Dermis blood vessel endothelial cell (primary cell): ENCODE measurements at places on chromosomes 4 and X. TPM values are rescaled to one million over a fixed set of nuclear protein-coding genes. Genes with fewer than 3 reads are reported as not detected.

The FAM114A1 gene
- total RNA-seq, result 141 and 167 TPM in 2 replicates

The CDKL2 gene
- total RNA-seq, result 0.14 and 0.34 TPM in 2 replicates

The MAGEA3 gene
- total RNA-seq, result not detected in 2 replicates

The STATH gene
- not detected in 2 replicates for total RNA-seq

The NXF2B gene
- total RNA-seq, result not detected in 2 replicates

The PALLD gene
- 15.7 and 33.1 TPM in 2 replicates for total RNA-seq

The STARD8 gene
- 21.6 and 46.4 TPM in 2 replicates for total RNA-seq

The CLIC2 gene
- 19.2 and 23.6 TPM in 2 replicates for total RNA-seq

GRCh38 chr4:70589785-70590184 is 2.3 kb upstream of the AMBN start:
- no peak for DNase-seq

DNA sequence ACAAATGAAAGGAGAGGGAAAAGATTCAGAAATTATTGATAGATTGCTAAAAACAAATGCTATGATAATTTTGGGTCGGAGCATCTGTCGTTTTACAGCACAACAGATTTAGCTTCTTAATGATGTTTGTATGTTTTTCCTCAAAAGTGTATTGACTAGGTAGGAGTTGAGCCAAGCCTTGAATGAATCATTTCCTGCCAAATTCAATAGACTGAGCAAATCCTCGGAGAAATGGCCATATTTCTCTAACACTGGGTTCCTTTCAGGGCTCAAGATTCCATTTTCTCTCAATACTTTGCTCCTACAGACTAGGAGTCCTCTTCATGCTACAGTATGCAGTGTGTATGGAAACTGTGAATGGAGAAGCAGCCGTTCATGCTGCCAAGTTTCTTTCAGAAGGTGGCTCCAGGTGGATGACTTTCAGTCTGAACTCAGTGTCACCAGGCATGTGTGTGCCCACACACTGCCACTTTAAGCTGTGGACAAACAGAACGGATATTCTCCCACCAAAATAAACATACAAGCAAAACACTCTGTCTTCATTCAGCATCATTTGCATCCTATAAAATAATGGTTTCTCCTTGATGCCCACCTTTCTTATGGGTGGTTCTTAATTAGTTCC is 146.0 kb downstream of the TBL1X start:
- peak; percentile 62 for DNase-seq

DNA sequence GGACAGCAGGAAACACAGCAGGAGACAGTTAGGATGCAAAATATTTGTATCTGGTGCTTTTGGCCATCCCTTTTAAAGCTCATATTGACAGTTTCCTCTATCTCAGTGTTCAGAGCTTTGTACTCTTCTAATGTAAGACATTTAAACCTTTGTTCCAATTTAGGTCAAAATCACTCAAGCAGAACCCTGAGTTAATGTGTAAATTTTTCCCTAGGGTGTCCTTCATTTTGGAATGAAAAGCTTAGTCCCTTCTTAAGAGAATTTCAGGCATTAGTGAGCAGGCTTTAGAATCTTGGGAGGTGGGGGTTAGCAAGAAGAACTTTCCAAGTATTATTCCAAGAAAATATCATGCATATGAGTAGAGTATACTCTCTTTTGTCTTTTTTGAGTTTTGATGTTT is 188.7 kb downstream of the GBA3 start:
- DNase-seq, result no peak

DNA sequence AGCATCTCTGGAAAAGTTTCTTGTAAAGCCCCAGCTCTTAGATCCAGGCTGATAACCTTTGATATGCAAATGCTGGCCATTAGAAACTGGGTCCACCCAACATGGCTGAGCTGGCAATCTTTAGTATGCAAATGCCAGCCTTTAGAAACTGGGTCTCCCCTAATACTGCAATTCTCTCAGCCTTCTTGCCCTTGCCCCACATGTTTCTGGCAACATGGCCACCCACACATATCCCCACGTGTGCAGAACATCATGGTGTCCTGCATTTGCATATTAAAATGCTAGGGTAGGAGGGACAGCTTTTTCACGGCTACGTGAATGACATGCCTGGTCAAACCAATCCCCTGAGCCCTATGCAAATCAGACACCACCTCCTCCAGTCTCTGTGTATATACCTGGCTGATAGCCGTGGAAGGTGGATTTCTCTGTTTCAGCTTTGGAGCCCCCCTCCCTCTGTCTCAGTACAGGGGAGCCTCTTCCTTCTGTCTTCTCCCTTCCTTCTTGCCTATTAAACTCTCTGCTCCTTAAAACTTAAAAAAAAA is 344.0 kb upstream of the NWD2 start:
- no peak for DNase-seq

DNA sequence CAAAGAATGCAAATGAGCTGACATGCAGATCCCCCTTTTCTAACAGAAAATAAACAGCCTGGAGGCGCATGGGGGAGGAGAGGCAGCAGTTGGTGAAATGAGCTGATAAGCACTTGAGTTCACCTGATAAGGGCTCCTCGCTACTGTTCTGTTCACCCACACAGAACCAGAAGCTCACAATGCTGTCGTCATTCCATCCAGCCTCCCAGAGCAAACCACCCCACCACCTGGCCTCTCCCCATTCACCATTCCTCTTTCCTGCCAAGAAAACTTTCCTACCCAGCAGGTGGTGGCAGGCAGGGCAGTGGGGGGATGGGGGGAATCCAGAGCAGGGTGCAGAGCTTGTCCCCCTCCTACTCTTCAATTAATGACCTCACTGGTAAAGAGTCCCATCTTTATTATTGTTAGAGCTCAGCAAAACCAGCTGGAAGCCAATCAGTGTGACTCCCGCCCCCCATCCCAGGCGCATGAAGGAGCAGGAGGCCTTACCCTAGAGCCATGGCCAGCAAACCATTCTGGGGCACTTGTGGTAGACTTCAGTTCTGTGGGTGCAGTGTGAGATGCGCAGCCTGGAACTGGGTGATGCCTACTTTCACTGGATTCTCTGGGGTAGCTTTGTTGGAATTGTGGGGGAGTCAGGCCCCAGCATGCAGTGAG is 350.3 kb downstream of the ZIC3 start:
- no peak for DNase-seq

- no peak for DNase-seq
These were observed 11.9 kb downstream of the STARD8 start for GRCh38 chrX:68659385-68659784.

DNA sequence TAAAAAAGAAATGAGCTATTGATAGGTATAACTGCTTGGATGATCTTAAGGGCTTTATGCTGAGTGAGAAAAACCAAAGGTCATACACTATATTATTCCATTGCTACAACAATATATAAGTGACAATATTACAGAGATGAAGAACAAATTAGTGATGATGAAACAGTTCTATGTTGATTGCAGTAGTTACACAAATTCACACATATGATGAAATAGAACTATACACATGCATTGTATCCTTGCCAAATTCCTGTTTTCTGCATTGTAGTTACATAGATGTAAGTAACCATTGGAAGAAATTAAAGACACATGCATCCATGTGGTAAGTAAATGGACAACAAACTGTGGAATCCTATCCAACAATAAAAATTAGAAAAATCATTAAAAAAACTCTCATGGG is 76.5 kb downstream of the CENPC start:
- DNase-seq, result no peak

GRCh38 chrX:68634649-68635227 is 12.7 kb upstream of the STARD8 start:
- no peak for DNase-seq

GRCh38 chr4:156391325-156391653 is 437.6 kb upstream of the CTSO start:
- no peak for DNase-seq

GRCh38 chr4:25065431-25065858 is 34.7 kb upstream of the LGI2 start:
- DNase-seq, result no peak

- DNase-seq, result no peak
These were observed 37.0 kb downstream of the NOP14 start for GRCh38 chr4:2925931-2926860.

DNA sequence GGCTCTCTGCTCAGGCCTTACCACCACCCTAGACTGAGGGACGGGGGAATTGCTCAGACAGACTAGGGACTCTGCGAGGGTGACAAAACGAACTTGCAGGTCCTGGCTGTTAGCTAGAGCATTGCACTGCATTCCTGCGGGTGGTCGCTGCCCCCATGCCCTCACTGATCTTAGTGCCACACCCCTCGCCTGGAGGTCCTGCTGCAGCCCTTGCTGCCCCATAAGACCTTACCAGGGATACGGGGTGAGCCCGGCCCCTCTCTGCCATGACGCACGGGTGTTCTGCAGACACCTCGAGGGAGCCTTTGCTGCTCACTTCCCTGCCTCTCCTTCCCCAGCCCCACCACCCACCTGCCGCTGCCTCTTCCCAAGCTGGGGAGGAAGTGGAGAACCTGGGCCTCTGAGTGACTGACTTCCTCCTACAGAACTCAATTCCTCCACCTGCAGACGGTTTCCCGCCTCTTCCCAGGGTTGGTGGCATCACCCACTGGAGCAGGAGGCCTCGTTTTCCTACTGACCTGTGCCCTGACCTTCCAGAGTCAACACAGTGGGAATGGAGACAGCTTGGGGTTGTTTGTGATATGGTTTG is 19.8 kb upstream of the TBC1D14 start:
- no peak for DNase-seq

GRCh38 chrX:77276742-77277141 is 170.4 kb upstream of the FGF16 start:
- no peak for DNase-seq

GRCh38 chr4:17554568-17554967 is 22.4 kb upstream of the LAP3 start:
- no peak for DNase-seq

DNA sequence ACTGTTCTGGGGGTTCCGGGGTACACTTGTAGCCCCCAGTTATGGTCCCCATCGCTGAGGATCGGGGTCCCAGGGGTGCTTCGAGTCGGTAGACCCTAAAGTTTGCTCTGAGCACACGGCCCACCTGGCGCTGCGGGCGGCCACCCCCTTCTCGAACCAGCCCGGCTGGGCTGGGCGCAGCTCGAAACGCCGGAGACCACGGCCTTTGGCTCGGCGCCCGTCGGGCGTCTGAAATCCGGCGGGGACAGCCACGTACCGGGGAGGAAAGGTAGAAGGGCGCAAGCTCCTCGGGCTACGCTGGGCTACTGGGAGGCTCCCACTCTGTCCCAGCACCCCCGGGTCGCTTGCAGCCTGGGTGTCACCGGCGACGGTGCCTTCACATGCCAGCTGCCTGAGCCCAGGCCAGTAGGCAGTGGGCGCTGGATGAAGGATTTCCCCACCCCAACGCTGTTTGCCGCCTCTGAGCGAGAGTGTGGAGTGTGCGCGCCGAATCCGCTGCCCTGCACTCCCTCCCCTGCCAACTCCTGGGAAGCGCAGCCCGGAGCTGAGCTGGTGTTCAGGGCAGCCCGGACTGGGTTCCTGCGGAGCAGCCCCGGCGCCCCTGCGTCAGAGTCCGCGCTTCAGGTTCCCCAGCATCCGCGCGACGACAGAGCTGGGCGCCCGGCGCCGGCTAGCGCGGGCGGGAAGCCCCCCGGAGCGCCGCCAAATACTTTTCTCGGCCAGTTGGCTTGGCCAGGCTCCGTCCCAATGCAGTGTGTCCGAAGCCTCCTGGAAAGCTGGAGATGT is 637 bp downstream of the MAMLD1 start:
- peak; percentile 66 for DNase-seq

DNA sequence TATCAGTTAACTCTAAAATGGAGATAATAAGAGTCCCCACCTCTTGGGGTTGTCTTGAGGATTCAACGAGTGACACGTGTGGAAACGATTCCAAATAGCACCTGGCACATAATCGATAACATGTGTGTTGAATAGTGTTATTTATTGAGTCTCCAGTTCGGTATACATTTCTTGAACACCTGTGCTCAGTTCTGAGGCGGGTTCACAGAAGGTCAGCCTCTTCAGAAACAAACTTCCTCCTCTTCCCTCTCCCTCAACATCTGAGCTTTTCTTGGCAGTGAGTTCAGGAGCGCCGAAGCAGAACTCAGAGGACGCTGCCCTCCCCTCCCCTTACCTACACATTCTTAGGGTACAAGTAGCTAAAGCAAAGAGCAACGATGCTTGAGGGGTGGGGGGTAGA is 934 bp downstream of the PDHA1 start:
- DNase-seq, result peak; percentile 10

GRCh38 chr4:154039435-154040343 is 250.8 kb upstream of the SFRP2 start:
- DNase-seq, result no peak

- DNase-seq, result peak; percentile 16
These were observed 115.6 kb downstream of the SPANXA1 start for GRCh38 chrX:141468940-141469339.

DNA sequence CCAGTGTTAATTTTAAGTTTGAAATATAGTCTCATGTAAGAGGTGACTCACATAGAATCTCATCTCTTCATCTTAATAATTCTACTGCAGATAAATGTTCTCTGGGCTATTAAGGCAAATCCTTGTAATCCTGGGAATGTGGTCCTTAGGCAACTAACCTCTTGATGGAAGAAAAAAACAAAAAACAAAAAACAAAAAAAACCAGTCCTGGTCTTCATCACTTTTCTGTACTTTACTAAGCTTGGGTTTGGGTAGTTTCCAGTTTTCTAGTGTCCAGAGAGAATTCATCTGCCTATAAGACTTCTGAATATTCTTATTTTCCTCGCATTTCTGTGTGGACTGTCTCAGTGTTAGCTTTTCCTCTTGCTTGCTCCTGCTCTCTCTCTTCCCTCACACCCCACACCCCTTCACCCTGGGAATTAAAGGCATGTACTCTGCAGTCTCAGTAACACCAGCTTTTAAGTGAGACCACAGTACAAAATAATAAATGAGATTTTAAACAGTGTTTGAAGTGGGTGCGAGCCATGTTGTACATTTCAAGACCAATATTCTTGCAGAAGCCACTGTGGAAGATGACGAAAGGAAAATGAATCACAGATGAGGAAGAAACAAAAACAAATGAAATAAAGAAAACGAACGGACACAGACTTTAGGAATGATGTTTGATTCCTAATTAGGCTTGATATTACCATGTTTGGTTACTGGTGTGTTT is 51.7 kb downstream of the HAND2 start:
- no peak for DNase-seq
